Activated naive CD4-positive, alpha-beta T cell (primary cell): ENCODE measurements at places on chromosomes 16 and 17.
A peak's percentile ranks its signal among the peaks of the same experiment; 100 is the strongest.

- no peak for DNase-seq
These were observed 6.4 kb downstream of the STAT5A start for GRCh38 chr17:42294469-42295398.

DNA sequence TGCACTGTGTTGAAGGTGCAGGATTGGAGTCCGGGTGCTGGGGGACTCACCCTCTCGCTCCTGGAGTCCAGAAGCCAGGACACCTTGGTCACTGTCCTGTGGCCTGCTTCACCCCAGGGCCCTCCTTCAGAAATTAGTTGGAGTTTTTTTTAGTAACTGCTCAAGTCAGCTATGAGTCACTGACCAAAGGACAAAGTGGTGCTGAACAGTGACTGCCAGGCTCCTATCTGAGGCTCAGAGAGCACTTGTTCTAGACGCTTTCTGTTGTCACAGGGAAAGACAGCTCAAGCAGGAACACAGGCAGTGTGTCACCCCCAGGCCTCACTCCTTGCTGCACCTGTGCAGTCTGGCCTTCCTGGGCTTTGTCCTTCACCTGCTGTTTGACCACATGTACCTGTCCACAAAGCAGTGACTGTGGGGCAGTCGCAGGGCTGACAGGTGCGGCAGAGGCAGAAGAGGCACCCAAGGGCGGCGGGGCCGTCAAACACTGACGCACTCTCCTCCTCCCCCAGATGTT, 4.1 kb upstream of the FAAP100 start:
- no peak for DNase-seq

GRCh38 chr16:14241631-14242030, 170.5 kb downstream of the MRTFB start:
- DNase-seq: no peak

- DNase-seq: no peak
These were observed 729.7 kb upstream of the GOT2 start for GRCh38 chr16:59463776-59464175.

DNA sequence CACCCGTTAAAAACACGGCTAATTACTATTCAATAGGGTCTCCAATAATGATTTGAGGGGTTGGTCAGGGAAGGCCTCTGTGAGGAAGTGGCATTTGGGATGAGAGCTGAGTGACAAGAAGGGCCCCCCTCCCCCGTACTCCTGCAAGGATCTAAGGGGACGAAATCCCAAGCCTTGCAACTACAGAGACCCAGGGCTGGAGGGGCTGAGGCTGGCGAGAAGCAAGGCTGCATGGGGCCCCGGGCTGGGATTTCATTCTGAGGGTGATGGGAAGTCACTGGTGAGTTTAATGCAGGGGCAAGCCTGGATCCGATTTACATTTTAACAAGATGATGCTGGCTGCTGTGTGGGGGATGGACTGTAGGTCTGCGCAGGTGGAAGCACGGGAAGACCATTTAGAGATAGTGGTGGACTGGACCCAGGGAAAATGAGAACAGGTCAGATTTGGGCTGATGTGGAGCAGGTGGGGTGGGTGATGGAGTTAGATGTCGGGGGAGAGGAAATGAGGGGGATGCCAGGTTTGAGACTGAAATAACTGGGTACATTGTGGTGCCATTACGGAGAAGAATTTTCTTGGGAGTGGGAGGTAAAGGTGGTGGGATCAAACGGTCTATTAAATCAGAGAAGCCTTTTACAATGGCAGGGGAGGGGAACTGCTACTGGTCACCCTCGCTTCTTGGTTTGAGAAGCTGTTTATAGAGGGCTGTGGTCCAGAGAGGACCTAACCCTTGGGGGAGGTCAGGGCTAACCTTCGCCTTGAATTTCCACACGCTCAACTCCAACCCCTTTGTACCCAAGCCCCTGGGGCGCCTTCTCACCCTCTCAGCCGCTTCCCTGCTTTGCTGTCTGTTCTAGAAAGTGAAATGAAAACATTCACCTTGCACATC, 932 bp upstream of the MYBBP1A start:
- no peak for DNase-seq

- no peak for DNase-seq
These were observed 1.7 kb downstream of the CRAMP1 start for GRCh38 chr16:1613728-1614455.

DNA sequence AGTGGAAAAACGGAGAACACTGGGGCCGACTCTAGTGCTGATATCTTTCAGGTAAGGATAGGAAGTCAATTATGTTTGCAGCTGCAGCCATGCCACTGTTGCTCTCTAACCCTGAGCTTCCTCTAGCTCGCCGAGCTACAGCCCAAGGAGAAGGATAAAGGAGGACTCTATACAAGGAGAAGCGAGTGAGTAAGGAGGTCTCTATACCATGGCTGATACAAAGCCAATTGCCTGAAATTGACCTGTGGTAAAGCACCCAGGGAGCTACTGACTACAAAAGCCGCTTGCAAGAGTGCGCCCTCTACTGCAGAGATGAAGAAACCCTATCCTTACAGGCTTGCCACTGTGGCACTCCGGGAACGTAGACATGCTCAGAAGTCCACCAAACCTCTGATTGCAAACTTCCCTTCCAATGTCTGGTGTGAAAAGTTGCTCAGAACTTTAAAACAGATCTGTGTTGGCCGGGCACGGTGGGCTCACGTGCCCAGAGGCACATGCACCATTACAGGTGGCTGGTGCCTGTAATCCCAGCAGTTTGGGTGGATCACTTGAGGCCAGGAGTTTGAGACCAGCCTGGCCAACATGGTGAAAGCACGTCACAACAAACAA, 10.8 kb upstream of the SLC46A1 start:
- no peak for DNase-seq

GRCh38 chr17:74750327-74751069, 2.1 kb downstream of the NHERF1 start:
- DNase-seq: no peak

GRCh38 chr17:6556121-6557039, at the start of gene PITPNM3:
Gene PITPNM3, minus strand, starts transcription at chr17:6556555. Its CDS starts 149 bp downstream, at chr17:6556406.
- no peak for DNase-seq

GRCh38 chr17:48671697-48672171, 45.6 kb upstream of the HOXB9 start:
- DNase-seq: peak; percentile 35

- no peak for DNase-seq
These were observed 9.5 kb downstream of the ZNF771 start for GRCh38 chr16:30416624-30417528.

DNA sequence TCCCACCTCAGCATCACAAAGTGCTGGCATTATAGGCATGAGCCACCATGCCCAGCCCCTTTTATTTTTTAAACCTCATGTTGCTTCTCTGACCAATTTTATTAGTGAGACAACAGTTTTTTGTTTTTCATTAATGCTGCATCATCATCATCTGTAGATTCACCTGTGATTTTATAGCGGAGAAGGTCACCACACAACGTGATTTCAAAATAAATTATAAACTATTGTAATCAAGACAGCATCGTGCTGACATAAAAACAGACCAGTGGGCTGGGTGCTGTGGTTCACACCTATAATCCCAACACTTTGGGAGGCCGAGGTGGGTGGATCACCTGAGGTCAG, 28.7 kb upstream of the METTL9 start:
- DNase-seq: no peak

DNA sequence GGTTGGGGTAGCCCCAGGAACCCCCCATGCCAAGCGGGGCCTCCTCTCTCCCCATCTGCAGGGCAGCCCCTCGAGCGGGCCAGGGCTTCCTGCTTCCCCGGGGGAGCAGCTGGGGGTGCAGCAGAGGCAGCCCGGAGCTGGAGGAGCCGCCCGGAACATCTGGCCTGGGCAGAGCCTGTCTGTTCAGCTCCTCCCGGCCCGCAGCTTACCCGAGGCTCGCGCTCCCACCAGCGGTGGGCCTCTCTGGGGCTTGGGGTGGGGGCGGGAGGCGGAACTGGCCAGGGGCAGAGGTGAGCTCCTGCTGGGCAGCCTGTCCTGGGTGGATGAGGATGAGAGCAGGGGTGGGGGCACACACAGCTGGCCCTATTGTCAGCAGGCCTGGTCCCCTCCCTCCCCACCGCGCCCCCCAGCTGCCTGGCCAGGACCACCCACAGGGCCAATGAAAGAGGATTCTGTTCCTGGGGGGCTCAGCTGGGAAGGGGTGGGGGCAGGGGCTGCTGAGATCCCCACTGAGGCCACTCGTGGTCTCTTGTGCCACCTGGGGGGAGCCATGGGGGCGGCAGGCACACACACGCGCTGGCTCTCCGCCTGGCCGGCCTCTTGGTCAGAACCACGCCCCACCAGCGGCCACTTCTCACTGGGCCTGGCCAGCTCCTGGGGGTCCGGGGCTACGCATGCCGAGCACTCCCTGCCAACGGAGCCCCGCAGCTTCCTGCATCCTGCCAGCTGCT, 34.7 kb downstream of the BAHCC1 start:
- no peak for DNase-seq

DNA sequence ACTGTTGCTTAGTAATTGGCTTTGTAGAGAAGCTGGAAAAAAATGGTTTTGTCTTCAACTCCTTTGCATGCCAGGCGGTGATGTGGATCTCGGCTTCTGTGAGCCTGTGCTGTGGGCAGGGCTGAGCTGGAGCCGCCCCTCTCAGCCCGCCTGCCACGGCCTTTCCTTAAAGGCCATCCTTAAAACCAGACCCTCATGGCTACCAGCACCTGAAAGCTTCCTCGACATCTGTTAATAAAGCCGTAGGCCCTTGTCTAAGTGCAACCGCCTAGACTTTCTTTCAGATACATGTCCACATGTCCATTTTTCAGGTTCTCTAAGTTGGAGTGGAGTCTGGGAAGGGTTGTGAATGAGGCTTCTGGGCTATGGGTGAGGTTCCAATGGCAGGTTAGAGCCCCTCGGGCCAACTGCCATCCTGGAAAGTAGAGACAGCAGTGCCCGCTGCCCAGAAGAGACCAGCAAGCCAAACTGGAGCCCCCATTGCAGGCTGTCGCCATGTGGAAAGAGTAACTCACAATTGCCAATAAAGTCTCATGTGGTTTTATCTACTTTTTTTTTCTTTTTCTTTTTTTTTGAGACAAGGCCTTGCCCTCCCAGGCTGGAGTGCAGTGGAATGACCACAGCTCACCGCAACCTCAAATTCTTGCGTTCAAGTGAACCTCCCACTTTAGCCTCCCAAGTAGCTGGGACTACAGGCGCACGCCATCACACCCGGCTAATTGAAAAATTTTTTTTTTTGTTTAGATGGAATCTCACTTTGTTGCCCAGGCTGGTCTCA, 6.2 kb upstream of the TMEM235 start:
- DNase-seq: no peak

DNA sequence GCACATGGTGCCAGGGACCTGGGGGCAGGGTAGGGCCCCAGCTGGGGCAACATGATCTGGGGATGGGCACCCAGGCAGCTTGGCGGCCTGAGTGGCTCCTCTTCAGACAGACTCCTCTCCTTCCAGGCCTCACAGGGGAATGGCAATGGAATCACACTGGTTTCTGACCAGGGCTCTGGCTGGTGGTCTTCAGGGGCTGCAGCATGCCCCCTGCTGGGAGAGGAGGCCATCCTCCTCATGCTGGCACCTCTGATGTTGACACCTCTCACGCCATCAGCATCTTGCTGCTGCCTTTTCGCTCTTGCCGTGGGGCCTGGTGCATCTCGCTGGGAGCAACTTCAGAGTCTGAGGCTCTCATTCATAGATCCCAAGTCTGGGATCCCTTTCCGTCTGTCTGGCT, 11.2 kb upstream of the GFOD2 start:
- no peak for DNase-seq

DNA sequence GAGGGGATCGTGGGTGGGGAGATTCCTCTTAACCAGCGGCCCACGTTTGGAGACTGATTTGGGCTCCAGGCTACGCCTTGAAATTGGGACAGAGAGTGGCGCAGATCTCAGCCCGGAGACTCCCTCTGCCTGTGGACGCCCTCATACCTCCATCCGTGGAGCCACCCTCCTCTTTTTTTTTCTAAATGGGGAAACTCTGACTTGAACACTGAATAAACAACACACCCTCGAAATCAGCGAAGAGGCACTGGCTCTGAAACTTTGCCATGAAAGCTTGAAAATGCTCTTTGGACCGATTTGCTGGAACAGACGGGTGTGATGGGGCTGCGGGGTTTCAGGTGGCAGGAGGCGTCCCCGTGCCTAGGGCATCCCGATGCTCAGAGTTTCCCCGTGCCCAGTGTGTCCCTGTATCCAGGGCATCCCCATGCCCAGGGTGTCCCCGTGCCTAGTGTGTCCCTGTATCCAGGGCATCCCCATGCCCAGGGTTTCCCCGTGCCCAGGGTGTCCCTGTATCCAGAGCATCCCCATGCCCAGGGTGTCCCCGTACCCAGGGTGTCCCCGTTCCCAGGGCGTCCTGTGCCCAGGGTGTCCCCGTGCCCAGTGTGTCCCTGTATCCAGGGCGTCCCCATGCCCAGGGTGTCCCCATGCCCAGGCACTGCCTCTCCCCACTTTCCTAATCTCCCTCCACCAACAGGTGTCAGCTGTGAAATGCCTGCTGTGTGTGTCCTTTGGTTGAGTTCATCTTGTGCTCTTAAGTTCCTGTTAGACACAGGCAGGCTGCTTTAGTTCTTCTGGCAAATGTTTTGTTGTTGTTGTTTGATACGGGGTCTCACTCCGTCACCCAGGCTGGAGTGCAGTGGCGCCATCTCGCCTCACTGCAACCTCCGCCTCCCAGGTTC, 187.0 kb downstream of the SEC14L1 start:
- DNase-seq: no peak

- peak; percentile 32 for DNase-seq
These were observed 29.0 kb downstream of the PIMREG start for GRCh38 chr17:6473128-6473767.

DNA sequence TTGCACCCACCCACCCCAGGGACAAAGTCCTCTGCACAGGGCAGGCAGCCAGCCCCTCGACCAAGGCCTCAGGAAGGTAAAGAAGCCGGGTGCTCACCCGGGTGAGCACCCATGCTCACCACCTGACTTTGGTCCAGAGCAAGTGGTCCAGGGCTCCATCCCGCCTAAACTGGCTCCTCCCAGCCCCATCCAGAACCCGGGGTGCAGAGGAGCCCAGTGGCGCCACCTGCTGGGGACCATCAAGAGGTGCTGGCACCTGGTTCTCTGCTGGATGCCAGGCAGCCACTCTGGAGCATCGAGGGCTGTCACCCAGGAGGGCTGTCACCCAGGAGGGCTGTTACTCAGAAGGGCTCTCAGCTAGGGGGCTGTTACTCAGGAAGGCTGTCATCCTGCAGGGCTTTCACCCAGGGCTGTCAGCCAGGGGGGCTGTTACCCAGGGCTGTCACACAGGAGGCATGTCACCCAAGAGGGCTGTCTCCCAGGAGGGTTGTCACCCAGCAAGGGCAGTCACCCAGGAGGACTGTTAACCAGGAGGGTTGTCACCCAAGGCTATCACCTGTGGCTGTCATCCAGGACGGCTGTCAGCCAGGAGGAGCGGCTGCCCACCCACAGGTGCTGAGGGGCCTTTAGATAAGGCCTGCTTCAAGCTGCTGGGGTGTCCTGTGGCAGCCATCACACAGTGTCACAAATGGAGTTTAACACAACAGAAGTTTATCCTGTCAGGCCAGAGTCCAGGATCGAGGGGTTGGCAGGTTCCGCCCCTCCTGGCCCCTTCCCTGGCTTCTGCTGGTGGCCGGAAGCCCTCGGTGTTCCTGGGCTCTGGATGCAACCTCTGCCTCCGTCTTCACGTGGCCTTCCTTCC, 98.5 kb downstream of the TNFRSF13B start:
- DNase-seq: no peak

DNA sequence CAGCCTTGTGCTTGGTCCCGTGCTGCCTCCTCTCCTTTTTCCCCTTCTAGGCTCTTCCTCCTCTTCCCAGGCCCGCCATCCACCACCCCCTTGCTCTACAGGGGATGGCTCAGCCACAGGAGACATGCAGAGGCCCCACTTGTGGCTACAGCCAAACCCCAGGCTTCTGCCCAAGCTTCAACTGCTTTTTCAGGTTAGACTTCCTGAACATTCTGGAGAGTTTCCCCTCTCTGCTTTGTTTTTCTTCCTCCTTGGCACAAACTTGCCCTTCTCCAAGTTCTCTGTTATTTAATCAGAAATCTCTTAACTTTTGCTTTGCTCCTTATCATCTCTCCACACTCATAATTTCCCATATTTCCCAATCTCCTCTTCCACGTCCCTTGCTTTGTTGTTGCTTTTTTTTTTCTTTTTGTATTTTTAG, 18.3 kb upstream of the HAS3 start:
- no peak for DNase-seq
